ENCODE measurements at places on chromosomes 4 and X.

DNA sequence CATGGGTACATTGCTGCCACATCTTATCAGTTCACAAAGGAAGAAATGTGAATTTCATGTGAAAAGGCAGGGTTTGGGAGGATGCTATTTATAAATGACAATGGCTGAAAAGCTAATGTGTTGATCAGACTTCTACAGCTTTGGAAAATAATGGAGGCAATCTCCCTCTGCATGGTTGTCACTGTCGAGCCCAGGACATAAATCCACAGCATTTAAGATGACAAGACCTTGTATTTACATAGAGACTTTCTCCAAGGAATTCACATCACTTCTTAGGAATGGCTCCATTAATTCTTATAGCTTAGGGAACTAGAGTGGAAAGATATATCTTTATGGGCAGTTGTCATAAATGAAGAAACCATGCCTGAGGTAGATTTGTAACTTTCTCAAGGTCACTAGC lies 66.7 kb downstream of the CBLL2 start:
- no peak for DNase-seq

GRCh38 chr4:163703251-163703650 lies 208.8 kb downstream of the TMA16 start:
- no peak for DNase-seq

- no peak for DNase-seq
These were observed 68.9 kb downstream of the INPP4B start for GRCh38 chr4:142777045-142777743.

GRCh38 chrX:11244636-11245035 lies 48.6 kb upstream of the AMELX start:
- DNase-seq, result no peak

- DNase-seq, result no peak
These were observed 361.4 kb downstream of the TEX13C start for GRCh38 chrX:125681058-125681457.

- DNase-seq, result no peak
These were observed 9.3 kb upstream of the TBC1D14 start for GRCh38 chr4:6900181-6900812.

GRCh38 chrX:43522582-43522981 lies 133.5 kb upstream of the MAOA start:
- DNase-seq, result no peak

GRCh38 chr4:82679531-82679930 lies 117.7 kb upstream of the TMEM150C start:
- no peak for DNase-seq

GRCh38 chr4:62656006-62656405 lies 1455.9 kb downstream of the ADGRL3 start:
- DNase-seq, result no peak

DNA sequence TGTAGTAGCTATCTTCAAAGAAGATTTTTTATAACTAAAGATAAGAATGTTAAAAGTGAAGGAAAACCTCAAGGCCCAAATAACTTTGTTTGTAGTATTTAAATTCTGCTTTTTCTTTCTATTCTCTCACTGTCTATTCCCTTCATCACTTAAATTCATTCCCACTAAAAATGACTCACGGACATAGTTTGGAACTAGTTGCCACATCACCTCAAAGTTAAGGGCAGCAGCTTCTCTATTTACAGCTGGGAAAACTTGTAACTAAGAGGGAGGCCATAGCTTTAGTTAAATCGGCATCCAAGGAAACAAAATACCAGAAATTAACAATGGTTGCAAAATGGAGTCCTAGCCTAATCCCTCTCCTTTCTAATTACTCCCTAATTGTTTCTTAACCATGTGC lies 325.4 kb upstream of the MAGEB2 start:
- DNase-seq, result no peak

GRCh38 chr4:154908168-154908567 lies 127.1 kb downstream of the RBM46 start:
- no peak for DNase-seq

GRCh38 chr4:75514949-75515612 lies 808 bp downstream of the THAP6 start:
- no peak for DNase-seq

DNA sequence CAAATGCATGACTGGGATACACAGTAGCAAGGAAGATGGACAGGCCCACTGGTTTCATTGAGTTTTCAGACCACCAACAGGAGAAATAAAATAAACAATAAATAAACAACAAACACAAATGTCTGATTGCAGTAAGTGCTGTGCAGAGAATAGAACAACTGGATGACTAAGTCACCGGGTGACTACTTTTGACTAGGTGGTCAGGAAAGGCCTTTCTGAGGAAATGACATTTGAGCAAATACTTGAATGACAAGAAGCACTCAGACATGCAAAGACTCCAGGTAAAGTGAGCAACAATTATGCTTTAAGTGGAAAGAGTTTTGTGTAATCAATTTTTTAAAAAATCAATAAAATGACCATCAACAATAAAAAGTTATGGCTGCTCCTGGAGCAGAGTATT lies 137.7 kb downstream of the BTC start:
- no peak for DNase-seq

GRCh38 chr4:17577665-17578481 lies 875 bp downstream of the LAP3 start:
- DNase-seq, result no peak

- DNase-seq, result no peak
These were observed 283.3 kb downstream of the PTTG2 start for GRCh38 chr4:38243388-38244053.

DNA sequence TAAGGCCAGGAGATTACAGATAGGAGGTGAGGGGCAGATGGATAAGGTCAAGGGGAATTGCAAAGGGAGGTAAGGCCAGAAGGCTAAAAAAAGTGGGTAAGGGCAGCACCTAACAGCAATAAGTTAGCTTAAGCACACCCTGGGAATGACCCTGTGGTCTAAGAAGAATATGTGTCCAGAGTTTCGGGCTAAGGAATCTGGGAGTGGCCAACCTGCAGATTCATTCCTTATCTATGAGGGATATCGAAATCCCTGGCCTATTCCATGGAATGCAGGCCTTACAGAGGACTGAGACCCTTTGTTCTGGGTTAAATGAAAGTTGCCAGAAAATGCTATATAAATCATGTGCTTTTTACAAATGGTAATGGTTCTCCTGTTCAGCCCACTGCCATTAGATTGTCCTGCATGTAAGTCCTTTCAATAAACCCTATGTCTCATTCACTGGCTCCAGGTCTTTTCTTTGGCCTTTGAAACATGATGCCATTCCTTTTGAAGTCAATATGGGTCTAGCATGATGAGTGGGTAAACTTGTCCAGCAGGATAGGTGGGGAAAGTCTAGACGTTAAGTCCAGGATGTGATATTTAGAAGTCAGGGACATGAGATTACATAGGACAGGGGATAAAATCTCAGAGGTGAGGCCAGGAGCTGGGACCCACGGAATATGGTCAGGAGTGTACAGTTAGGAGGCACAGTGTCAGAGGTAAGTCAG lies 226.2 kb downstream of the TACR3 start:
- DNase-seq, result no peak

- DNase-seq, result no peak
These were observed 3.8 kb downstream of the HPGDS start for GRCh38 chr4:94338681-94339351.

GRCh38 chr4:13386405-13387107 lies 97.6 kb downstream of the RAB28 start:
- no peak for DNase-seq

- no peak for DNase-seq
These were observed 426.4 kb upstream of the RPS6KA3 start for GRCh38 chrX:20693078-20693477.
